ENCODE measurements at places on chromosomes 7 and 10.

- DNase-seq, result peak; percentile 47
These were observed at the start of gene LRRN3 for GRCh38 chr7:111090846-111091245. TSS of gene LRRN3 (plus strand) at chr7:111091127. CDS start at chr7:111122773, 31,646 bp downstream.

DNA sequence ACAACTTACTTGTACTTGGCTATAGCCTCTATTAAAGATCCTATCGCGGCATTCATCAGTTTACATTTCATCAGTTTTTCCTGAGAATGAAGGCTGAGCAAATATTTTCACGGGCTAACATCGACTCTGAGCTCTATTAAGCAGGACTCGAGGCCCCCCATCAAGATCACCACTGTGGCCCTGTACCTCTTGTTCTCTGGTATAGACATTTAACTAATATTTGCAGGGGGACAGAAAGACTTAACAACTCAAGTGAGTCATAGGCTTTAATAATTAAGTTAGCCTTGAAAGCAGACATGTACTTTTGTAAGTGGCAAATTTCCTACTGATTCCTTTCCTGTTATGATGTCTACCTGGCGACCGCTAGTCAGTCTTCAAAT, 45.4 kb downstream of the DOCK4 start:
- no peak for DNase-seq

DNA sequence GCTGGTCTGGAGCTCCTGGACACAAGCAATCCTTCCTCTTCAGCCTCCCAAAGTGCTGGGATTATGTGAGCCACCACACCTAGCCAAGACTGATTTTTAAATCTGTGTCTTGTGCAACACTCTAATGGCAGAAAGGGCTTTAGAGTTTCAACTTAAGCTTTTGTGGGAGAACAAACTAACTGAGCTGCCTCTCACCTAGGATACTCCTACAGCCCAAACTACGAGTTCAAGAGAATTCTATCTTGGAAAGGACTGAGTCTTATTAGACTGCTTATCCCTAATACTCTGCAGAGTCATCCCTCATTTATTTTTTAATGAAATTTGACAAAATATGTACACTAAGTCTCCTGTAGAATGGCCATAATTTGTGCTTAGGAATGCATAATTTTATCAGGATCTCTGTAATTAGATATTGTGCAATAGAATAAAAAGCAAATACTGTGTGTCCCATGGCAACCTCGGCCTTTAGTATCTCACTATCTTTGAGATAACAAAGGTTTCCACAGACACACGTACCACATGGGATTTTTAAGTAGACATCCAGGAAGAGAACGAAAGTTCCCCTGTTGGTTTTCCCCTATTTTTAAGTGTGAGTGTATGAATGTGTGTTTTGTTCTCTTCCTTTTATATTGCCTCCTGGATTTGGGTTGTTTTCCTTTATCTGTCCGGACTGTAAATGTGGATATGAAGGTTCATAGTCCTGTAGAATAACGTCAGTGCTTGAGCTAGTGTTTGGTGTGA, 199.4 kb upstream of the TCF7L2 start:
- DNase-seq, result no peak

DNA sequence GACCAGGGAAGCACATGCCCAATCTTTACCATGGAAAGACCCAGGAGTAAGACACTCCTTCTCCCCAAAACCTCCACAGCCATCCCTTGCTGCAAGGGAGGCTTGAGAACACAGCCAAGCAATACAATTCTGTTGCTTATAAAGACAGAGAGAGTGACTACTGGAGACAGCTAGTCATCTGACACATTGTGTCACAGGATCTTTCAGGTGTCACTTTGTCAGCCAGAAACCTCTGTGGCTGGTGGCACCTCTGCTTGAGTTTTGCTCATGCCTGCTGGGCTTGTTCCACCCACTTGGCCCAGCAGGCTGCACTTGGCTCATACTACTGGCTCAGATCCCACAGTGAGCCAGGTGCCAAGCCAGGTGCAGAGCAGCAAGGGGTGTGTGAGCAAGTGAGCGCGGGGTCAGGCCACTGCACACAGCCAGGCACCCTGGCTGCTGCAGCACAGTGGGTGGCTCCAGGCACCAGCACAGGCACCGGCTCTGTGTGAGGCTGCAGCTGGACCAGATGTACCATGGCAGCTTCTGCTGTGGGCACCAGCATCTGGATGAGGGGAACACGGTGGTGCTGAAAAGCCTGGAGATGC, 12.4 kb upstream of the PRLHR start:
- no peak for DNase-seq

DNA sequence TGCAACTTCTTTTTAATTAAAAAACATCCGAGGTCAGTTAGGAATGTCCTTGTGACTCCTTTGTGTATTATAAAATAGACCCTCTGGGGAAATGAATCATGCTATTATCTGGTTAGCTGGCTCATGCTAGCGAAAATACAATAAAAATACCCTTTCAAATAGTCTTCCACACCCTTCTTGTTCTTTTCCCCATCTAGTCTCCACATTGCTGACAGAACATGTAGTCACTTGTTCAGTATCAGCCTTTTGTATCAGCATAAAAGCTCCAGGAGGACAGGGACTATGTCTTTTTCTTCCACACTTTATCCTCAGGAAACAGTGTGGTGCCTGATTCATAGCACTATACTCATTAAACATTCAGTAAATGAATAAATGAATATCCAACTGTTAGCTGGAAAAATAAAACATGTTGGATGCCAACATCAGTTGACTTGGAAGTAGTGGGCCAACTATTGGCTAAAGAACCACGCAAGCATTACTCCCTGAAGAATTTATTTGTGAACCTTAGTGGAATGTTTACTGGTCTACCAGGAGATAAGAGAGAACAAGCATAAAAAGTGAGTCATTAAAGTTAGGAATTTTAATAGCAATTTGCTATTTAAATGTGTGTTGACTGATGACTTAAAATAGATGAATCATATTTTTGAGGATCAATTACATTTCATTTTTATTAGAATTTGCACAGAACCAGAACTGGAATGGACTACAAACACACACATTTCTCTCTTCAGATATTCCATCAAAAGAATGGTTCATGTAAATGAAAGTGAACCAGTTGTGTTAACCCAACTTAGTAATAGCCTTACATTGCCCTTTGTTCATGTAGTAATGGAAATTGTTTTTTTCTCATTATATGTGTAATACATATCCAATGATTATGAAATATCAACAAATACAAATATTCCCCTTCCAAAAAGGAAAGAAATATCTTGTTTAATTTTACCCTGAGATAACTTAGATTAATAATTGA, 129.6 kb downstream of the DKK1 start:
- DNase-seq, result no peak

GRCh38 chr10:14727465-14727864, 47.2 kb downstream of the FAM107B start:
- DNase-seq, result no peak

GRCh38 chr10:67772894-67773511, 65.0 kb downstream of the DNAJC12 start:
- no peak for DNase-seq

- DNase-seq, result no peak
These were observed 139.0 kb upstream of the GDF10 start for GRCh38 chr10:47160967-47161366.

- DNase-seq, result no peak
These were observed 92.9 kb downstream of the XRCC2 start for GRCh38 chr7:152583006-152583405.

- no peak for DNase-seq
These were observed 140.1 kb upstream of the UNC5B start for GRCh38 chr10:71072131-71072822.

DNA sequence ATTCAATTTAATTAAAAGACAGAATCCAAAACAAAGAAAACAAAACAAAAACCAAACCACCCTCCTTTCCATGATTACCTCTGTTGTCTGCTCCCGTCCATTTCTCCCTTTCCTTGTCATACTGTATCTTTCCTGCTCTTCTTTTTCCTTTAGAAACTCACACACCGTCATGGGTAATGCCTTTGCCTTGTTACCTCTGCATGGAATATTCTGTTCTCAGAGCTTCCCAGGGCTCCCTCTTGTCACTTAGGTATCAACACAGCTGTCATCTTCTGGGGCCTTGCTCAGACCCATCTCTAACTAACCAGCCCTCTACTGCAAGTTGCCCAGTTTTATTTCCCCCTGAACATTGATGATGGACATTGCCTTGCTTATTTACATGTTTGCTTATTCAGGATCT, 30.2 kb upstream of the GIMAP8 start:
- no peak for DNase-seq

- no peak for DNase-seq
These were observed 193.2 kb upstream of the GHITM start for GRCh38 chr10:83945982-83946718.

GRCh38 chr10:33271969-33272583, 62.4 kb downstream of the NRP1 start:
- no peak for DNase-seq

DNA sequence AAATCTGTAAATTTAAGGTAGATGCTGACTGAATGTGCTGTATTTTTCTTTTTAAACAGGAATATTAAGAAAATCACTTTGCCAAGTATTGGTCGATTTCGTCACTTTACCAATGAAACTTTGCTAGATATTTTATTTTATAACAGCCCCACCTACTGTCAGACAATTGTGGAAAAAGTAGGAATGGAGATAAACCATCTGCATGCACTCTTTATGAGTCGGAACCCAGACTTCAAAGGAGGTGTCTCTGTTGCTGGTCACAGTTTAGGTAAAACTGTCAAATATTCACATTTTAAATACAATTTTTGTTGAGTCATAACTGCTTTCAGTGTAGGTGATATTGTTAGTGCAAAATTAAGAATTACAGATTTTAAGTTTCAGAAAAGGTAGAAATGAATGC, 25.2 kb downstream of the SEC23IP start:
- no peak for DNase-seq
